NAMALWA (cell line): ENCODE measurements at places on chromosomes 16 and 17.

DNA sequence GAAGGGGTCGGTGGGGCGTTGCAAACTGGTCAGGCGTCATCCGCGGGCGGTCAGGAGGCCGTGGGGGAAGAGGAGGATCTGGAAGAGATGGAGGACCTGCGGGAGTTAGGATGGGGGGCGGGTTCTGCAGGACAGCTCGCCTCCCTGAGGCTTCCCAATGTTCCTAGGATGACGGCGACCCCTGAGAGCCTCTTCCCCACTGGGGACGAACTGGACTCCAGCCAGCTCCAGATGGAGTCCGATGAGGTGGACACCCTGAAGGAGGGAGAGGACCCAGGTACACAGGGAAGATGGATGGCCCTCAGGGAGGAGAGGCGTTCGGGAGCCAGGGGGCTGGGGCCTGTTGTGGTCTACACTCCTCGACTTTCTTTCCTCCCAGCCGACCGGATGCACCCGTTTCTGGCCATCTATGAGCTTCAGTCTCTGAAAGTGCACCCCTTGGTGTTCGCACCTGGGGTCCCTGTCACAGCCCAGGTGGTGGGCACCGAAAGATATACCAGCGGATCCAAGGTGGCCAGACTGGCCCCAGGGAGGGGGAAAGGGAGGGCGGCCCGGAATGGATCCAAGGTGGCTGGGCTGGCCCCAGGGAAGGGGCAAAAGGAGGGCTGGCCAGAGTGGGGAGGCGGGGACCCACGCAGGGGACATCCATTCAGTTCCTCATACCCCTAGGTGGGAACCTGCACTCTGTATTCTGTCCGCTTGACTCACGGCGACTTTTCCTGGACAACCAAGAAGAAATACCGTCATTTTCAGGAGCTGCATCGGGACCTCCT lies 839 bp downstream of the PLD2 start:
- no peak for DNase-seq

- DNase-seq = no peak
Measured at GRCh38 chr17:45046537-45047125, 4.8 kb downstream of the DCAKD start.

GRCh38 chr17:83199500-83200201 lies 120.2 kb downstream of the METRNL start:
- peak; percentile 56 for DNase-seq

GRCh38 chr16:25135254-25135878 lies 23.8 kb downstream of the LCMT1 start:
- DNase-seq = no peak
